ENCODE measurements at places on chromosomes 5 and 9.
A peak's percentile ranks its signal among the peaks of the same experiment; 100 is the strongest.

DNA sequence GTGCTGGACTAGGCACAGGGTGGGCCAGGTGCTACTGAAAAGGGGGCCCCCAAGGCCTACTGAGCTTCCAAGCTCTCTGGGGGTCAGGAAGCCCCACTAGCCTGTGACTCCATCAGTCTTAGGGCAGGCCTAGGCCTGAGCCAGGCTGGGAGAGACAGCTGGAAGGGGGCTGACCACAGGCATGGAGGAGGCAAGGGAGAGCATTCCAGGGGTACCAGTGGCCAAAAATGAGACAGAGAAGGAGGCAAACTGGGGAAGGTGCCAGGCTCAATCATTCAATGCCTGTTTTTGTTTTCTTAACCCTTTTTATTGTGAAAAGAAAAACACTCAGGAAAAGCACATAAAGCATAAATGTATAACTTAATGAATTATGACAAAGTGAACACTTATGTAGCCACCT, 26.2 kb upstream of the TCF7 start:
- DNase-seq: no peak

- DNase-seq: no peak
Observed at GRCh38 chr9:123456011-123456410, 100.0 kb downstream of the CRB2 start.

GRCh38 chr9:94802251-94802650, 75.8 kb downstream of the AOPEP start:
- DNase-seq: no peak

DNA sequence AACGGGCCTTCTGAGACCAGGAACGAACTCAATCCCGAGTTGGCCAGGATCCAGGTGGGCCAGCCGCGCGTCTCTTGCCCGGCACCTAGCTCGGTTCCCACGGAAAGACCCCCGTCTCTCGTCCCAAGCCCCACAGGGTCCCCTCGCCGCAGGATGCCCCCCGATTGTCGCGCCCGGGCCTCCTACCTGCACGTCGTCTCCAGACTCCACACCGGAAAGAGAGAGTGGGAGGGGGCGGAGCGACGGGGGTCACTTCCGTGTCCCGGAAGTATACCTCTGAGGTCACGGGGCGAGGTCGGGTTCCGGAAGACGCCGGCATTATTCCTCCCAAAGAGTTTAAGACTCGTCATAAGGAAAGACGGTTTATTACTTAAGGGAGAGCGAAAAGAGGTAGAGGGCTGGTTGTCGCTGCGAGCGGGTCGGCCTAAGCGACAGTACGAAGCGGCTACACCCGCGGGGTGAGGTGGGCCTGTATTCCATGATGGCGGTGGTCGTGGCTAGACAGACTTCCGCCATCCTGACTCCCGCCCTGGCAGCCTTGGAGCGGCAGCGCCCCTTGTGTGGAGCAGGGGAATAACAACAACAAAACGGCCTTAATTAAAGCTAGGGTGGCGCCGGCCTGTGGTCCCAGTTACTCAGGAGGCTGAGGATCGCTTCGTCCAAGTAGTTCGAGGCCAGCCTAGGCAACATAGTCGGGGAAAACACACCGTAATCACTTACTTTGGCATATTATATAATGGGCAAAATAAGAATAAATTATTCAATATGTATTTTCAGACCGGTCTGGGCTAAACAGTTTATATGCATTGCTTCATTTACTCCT, at the start of gene RPS14:
TSS of gene RPS14 (minus strand) at position 223 of the 823 bp plus-strand sequence. CDS start 2,006 bp downstream, outside the sequence.
- peak; percentile 93 for DNase-seq

DNA sequence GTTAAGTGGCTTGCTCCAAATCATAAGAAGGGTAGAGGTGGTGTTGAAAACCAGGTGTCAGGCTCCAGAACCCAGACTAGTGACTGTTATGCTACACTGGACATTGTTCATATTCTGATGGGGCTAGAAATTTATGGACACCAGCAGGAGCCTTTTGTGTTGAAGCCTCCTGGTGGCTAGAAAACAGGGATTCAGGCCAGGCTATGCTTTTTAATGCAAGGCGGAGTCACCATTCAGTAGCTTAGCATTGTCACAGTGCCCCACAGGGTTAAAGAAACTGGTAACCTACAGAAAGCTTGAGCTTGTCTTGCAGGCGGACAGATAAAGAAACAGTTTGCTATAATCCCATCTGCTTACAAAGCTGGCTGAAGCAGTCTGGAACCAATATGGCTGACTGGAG, 23.0 kb upstream of the GOLM1 start:
- DNase-seq: no peak

DNA sequence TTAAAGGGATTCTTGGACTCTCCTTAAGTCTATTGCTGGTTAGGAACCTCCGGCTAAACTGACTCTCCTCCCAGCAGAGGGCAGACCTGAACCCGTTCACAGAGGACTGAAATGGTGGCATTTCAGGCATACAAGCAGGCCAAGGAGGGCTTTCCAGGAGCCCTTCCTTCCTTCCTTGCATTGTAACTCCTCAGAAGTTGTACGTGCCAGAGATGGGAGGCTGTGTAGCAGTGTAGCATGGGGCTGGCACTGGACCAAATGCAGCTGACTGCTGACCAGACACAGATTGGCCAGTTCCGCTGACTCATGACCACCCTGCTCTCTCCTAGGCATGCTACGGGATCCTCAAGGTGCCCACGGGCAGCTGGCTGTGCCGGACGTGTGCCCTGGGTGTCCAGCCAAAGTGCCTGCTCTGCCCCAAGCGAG, 36.4 kb downstream of the JADE2 start:
- no peak for DNase-seq

GRCh38 chr5:138033386-138033808, 518 bp upstream of the FAM13B start:
- DNase-seq: no peak

- no peak for DNase-seq
Observed at GRCh38 chr5:34707451-34708107, 51.5 kb downstream of the RAI14 start.
